ENCODE measurements at places on chromosomes 12 and 14.
A peak's percentile ranks its signal among the peaks of the same experiment; 100 is the strongest.

DNA sequence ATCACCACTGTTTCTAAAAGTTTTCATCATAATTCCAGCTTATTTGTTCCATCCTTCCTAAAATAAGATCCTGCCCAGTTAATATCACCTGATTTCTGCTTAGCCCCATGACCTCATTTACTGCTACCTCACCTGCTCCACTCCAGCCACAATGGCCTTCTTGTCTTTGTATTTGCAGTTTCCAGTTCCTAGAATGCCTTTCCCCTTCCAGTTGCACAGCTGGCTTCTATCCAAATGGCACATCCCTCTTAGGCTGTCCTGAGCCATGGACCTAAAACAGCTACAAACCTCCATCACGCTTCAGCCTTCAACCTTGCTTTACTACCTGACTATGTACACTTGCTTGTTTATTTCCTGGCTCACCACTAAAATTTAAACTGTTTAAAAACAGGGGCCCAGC, 6.5 kb upstream of the LGMN start:
- no peak for DNase-seq

DNA sequence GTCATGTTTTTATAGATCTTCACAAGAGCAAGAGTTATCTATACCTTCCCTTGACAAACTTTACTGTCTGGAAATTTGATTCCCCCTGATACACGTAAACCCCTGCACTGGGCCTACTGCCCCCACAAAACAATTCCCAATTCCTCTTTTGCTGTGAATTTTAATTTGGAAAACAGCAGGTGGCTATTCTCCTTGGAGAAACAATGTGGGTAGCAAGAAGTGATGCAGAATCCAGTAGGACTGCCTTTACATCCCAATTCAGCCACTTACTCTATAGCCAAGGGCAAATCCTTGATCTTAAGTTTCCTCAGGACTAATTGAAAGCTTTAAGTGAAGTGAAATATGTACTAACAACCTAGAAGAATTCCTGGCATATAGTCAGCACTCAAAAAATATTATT, 129.3 kb downstream of the ACSS3 start:
- DNase-seq, result no peak

GRCh38 chr14:95877633-95878032, 1.0 kb downstream of the TUNAR start:
- no peak for DNase-seq

DNA sequence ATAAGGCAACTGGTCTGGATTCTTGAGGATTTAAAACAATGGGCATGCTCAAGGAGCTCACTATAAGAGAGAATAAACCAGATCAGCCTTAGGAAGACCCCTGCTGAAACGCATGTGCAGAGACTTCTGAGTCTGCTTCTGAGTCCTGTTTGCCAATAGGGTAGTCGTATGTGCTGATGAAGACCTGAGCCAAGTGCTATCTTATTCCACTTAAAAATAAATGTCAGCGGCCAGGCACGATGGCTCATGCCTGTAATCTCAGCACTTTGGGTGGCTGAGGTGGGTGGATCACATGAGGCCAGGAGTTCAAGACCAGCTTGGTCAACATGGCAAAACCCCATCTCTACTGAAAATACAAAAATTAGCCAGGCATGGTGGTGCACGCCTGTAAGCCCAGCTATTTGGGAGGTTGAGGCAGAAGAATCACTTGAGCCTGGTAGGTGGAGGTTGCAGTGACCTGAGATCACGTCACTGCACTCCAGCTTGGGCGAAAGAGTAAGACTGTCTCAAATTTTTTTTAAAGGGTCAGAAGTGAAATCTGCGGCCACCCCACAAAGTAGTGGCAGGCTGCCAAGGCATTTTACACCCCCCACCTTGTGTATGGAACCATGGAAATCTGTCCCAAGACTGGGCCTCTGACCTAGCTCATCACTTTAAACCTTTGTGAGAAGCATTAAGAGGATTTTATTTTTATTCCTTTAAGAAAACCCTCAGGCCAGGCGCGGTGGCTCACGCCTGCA, 20.3 kb downstream of the RFC5 start:
- no peak for DNase-seq

- no peak for DNase-seq
These were observed 52.2 kb downstream of the ST8SIA1 start for GRCh38 chr12:22282283-22282682.

- DNase-seq, result no peak
These were observed 104.2 kb upstream of the RMST start for GRCh38 chr12:97358361-97358760.

DNA sequence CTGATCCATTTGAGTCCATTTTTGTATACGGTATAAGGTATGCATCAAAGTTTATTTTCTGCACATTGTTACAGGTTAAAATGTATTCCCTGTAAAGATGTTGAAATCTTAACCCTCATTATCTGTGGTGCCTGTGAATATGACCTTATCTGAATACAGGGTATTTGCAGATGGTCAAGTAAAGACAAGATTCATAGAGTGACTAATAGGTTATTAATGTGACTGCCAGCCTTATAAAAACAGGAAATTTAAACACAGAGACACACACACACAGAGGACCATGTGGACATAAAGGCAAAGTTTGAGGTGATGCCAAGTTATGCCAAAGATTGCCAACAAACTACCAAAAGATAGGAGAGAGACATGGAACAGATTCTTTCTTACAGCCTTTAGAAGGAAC, 347.2 kb upstream of the DCN start:
- no peak for DNase-seq

GRCh38 chr14:22427771-22428231, 161.2 kb downstream of the DAD1 start:
- peak; percentile 51 for DNase-seq

DNA sequence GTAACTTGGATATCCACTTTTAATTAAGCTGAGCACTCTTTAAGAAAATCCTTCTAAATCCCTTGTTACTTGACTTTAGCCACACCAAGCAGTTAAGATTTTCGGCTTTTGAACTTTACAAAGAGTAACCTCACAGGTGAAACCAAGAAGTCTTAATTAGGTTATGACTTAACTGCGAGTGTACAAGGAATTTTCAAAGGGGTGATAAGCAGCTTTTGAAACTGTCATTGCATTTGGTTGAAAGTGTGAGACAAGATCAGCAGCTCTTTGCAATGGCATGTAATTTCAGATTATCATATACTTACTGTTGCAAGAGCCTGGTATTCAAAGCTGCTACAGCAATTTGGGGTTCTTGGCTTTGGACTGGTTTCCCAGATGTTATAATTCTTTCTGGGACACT, 137.5 kb downstream of the TMEM117 start:
- DNase-seq, result no peak

- DNase-seq, result no peak
These were observed 1.5 kb downstream of the COL2A1 start for GRCh38 chr12:48002773-48003218.

DNA sequence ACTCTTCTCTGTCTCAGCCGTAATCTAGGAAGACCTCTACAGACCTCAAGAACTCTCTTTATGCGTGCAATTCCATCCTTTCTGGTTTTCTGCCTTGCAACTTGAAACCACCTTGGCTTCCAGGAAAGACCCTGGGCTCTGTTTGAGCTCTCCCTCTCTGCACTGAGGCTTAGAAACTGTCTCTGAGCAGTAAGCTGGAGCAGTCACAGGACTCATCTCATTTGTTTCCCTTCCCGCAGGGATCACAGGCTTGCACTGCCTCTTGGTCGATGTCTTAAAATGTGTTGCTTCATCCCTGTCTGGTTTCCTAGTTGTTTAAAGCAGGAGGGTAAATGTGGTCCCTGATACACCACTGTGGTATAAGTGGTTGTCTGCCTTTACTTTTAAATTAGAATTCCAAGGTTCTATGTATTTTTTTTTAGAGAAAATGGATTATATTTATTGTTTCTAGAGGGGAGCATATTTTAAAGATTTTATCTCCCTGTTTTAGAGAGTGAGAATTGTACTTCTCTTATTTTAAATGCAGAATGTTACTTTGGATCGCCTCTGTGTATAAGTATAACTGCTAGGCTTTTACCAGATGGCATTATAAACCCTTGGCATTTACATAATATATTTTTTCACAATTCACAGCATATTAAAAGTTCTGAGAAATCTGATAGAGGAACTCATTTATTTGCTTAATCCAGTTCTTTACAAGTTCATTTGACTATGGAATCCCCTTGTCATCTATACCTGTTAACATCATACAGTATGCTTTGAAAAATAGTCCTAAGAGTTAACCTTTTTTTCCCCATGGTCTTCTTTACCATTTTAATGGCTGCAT, 26.4 kb downstream of the EID3 start:
- no peak for DNase-seq

DNA sequence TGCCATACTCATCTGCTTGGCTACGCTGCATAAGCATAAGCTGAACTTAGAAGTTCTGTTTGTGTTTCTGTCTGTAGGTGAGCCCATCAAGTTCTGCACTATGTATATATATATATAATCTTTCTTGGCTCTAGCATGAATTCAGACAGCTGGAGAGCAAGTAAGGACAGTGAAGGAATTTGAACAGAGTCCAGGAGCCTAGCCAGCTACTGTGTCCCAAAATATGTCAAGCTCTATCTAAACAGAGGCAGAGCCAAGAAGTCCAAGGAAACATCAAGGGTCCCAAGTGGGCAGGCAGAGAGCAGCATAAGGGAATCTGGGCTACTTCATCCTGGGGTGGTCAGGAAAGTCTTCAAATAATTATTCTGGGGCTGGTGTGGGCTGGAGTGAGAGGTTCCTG, 118.5 kb upstream of the NPAS3 start:
- no peak for DNase-seq
